Putamen (tissue), 1 donor: ENCODE measurements at places on chromosomes 1 and 21.

DNA sequence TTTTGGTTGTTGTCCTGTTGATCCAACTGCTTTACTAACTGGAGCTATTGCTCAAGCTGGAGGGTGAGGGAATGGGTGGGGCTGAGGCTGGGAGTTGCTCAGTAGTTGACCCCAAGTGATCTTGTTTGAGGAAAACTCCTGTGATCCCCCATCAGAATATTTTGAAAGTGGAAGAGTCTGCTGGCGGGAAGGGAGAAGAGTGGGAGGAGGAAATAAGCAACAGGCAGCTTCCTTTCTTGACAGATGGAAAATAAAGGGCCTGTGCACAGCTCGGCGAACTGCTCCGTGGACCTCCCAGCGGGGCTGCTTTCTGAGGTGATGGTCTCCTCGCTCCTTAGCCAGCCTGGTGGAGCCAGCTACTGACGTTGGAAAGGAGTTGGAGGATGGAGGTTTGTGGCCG is 199.1 kb upstream of the LMO4 start:
- DNase-seq: no peak

DNA sequence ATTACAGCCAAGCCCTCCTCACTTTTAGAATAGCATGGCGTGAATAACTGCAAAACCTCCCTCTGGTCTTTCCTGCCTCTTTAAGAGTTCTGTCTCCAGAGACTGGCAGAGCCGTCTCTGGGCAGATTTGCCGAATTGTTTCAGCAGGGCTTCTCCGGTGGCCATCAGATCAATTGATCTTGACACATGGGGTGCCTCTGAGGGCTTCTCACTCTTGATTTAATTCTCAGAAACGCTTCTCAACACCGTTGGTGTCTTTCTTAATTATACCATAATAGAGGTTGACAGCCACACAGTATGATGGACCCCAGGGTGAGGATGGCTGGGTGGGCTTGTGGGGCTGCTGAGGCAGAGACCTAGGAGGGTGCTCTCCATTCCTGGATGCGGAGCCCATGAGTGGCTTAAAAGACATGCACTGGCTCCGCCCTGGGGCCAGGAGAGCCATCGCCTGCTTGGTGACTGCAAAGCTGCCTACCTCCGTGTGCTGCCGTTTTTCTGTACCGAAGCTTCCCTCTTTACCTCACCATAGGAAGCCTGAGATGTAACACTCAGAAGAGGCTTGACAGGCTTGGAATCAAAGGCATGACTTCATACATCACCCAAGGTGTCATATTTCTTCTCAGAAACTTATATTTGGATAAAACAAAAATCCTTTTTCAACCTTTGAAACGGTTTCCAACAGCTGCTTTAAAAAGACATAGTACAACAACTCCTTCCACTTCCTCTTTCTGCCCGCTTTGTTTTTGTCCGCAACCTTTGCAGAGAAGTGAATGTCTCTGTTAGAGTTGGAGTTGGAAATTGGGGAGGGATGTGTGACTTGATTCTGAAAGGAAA is 82.9 kb downstream of the GALNT2 start:
- no peak for DNase-seq

GRCh38 chr1:209643285-209644020 is 8.8 kb downstream of the LAMB3 start:
- peak; percentile 89 for DNase-seq

DNA sequence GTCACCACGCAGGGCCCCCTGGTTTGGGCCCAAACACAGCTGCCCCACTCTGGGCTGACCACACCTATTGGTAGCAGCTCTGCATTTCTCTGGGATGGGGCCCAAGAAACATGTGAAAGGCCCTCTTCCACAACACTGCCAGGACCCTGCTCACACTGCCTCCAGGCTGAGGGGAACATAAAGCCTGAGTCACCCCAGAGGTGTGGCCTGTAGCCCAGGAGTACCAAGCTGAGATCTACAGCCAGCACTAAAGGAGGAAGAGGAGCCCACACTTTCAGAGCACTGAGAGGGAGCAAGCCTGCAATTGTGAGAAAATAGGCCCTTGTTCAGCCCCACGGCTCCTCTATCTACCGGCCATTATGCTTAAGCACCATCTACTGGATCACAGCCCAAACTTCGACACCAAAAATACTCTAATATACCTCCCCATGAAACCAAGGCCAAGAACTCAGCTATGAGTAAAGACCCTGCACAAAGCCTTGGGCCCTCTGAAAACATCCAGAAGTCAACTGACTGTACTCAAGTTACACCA is 14.4 kb upstream of the OR2T10 start:
- no peak for DNase-seq

- no peak for DNase-seq
Measured at GRCh38 chr1:200452850-200453552, 43.2 kb upstream of the ZNF281 start.

- no peak for DNase-seq
Measured at GRCh38 chr1:58896246-58897183, 112.7 kb upstream of the JUN start.

GRCh38 chr1:177706977-177707376 is 262.9 kb downstream of the SEC16B start:
- DNase-seq: no peak

DNA sequence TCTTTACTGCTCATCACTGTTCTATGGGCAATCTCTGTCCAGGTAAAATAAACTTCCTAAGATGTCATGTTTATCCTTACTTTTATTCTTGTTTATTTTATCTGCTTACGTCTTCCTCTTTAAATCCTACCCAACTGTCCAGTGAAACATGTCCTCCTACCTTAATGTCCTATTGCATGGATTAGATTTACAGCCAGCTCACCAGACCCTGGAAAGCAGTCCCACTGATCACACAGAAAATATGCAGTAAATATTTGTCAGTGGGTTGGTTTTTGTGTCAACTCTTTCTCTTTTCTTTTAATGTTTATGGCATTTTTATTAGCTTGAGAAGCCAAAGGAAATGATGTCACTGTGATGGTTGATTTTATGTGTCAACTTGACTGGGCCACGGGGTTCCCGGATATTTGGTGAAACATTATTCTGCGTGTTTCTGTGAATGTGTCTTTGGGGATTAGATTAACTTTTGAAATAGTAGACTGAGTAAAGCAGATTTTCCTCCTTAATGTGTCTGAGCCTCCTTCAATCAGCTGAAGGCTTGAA is 258.3 kb downstream of the SRGAP2C start:
- no peak for DNase-seq

DNA sequence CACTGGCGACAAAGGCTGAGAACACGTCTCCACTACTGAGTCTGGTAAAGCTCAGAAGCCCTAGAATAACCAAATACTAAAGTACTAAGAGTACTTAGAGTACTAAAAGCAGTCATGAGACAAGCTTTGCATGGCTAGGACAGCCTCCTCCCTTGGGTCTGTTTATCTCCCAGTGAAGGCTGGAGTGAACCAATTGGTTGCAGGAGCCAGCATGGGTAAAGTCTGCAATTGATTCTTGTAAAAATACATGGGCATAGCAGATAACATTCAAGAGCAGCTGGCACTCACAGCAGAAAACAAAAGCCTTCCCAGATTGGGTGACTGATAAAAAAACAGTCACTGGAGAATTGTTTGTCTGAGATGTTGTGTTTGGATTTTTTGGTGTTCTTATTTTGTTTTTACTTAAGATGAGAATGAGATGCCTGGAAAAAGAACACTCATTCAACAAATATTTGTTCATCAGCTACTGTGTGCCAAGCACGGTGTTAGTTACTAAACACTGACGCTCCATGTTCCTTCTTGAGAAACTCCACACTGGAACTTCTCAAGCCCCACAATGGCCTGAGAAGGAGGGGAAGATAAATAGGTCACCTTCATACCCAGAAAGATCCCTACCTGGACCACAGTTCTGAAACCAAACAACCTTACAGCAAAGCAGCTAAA is 3.7 kb downstream of the IRF6 start:
- no peak for DNase-seq
